HEK293T (cell line): ENCODE measurements at places on chromosomes 16 and 17.
A peak's percentile ranks its signal among the peaks of the same experiment; 100 is the strongest.

DNA sequence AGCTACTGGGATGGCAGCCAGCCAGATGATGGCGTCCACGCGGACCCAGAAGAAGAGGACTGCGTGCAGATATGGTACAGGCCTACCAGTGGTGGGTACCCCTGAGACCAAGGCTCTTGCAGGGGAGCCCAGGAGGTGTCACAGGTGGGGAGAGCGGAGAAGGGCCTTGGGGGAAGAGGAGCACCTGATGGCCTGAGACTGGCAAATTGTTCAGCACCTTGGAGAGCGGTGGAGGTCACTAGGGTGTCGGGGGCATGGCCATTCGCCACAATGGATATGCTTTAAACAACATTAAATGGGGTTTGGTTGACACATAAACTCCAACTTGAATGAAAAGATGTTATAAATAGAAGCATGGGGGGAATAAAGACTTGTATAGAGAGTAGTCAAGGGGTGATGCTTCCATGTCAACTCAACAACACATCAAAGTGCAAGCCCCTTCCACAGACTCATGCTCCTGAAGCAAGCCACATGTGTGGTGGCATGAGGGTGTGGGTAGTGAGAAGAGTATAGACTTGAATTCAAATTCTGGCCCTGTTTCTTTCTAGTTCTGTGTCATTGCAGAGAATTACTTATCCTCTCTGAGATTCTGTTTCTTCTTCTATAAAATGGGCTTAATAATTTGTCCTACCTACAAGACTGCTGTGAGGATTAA, 22.2 kb downstream of the CLEC19A start:
- DNase-seq = no peak

DNA sequence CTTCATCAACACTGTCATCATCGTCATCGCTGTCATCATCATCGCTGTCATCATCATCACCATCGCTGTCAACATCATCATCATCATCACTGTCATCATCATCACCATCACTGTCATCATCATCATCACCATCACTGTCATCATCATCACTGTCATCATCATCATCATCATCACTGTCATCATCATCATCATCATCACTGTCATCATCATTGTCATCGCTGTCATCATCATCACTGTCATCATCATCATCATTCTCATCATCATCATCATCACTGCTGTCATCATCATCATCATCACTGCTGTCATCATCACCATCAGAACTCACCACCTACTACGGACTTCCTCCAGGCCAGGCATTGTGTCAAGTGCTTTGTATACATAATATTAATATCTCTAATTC, 160.6 kb downstream of the AIPL1 start:
- no peak for DNase-seq

DNA sequence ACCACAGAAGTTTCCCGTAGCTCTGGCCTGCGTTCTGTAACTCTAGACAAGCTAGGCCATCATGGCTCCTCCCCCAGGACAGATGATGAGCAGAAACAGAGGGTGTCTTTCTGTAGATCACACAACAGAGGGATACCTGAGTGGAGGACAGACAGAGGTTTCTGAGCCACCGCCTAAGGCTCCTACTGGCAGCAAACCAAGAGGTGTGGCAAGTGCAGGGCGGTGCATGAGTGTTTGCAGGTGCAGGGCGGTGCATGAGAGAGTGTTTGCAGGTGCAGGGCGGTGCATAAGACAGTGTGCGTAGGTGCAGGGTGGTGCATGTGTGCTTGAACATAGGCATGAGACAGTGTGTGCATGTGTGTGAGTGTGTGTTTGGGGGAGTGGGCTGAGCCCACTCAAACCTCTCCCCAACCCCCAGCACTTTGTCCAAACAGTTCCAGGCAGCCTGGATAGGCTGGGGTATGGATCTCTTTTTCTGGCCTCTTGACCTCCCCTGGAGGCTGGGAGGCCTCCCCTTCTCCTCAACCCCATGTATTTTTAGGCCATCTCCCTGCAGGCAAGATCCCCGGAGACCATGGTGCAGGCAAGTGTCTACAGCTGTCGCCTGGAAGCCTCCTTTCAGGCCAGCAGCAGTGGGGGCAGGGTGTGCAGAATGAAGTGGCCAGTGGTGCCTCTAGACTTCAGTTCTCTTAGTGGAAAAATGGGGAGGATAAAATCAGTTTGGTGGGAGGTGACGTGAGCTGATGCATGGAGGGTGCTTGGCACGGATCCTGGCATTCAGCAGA, 53.4 kb upstream of the CBX4 start:
- no peak for DNase-seq

GRCh38 chr17:81332914-81333528, 37.9 kb upstream of the SLC38A10 start:
- DNase-seq = no peak

DNA sequence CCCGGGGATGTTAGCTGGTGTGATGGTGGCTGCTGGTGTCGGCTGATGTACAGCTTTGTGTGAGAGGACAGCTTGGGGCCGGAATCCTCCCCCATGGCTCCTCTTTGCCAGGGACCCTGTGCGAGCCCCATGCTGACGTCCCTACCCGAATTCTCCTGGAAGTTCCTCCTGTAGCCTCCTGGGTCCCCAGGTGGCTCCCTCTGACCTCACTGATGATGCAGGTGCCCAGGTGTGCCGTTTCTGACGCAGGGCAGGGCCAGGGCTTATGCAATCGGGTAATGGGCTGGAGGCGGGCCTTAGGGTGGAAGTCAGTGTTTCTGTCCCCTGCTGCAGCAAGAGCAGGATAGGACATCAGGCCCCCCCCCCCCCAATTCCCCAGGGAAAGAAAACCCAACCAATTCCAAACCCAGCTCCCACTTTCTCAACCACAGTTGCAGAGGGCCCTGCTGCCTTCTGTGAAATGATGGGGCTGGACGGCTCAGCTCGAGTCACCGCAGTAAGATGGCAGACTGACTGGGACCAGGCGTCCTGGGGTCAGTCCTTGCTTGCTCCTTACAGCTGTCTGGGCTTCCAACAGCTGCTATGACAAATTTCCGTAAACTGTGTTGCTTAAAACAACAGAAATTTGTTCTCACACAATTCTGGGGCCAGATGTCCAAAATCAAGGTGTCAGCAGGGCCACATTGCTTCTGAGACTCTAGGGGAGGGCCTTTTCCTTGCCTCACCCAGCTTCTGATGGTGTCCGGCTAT, 139.0 kb upstream of the PLCG2 start:
- DNase-seq = no peak

DNA sequence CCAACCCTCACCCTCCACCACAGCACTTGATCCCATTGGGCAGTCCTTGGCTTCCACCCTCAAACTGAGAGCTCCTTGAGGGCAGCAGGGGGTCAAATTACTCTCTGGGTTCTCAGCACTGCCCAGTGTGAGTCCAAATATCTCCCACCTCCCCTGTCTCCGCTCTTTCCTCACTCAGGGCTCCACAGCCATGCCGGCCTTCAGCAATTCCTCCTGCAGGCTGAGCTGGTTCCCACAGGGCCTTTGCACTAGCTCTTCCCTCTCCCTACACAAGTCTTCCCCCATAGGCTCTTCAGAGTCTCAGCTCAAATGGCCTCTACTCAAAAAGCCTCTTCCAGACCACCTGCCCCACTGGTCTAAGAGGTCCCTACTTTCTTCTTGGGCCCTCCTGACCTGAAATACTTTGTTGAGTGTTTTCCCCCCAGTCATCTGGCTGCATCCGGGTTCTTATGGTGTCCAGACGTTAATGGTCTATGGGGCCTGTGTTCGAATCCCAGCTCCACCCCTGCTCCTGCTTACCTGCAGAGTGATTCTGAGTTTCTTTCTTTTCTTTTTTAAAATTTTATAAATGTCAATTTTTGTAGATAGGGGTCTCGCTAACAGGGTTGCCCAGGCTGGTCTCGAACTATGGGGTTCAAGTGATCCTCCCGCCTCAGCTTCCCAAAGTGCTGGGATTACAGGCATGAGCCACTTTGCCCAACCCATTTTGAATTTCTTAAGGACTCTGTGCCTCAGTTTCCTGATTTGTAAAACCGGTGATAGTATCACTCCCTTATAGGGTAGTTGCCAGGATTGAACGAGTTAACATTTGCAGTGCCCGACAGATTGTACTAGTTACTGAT, 973 bp upstream of the IL4R start:
- DNase-seq = no peak

DNA sequence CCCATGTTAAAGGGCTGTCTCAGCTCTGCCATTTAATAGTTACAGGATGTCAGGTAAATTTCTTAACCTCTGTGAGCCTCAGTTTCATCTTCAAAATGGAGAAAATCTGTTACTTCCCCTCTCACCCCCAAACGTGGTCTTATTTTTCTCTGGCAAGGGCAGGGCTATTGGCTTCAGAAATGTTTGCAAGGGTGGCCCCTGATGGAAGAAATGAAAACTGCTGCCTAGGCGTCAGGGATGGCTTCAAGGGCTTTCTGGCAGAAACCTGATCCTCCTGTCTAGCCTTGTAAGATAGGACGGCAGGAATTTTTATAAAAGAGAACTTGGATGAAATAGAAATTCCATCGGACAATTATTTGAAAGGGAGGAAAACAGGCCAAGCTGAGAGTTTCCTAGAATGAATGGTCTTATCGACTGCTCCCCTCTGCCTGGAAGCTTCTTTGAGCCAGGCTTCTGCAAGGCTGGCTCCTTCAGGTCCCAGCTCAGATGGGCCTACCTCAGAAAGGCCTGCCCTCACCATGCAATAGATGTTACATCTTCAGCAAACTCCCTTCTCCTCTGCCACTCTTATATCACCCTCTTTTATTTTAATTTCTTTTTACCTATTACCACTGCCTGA, 43.0 kb upstream of the TANGO6 start:
- peak; percentile 80 for DNase-seq

DNA sequence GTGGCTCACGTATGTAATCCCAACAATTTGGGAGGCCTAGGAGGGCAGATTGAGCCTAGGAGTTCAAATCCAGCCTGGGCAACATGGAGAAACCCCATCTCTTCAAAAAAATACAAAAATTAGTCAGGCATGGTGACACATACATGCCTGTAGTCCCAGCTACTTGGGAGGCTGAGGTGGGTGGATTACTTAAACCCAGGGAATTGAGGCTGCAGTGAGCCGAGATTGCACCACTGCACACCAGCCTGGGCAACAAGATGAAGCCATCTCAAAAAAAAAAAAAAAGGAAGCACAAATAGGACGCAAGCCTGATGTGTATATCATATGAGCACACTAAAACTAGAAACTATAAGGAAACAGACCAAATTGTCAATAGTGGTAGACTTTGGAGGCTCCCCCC, 17.1 kb upstream of the FLCN start:
- DNase-seq = no peak

GRCh38 chr17:78360371-78361224, 721 bp upstream of the SOCS3 start:
- peak; percentile 96 for DNase-seq

DNA sequence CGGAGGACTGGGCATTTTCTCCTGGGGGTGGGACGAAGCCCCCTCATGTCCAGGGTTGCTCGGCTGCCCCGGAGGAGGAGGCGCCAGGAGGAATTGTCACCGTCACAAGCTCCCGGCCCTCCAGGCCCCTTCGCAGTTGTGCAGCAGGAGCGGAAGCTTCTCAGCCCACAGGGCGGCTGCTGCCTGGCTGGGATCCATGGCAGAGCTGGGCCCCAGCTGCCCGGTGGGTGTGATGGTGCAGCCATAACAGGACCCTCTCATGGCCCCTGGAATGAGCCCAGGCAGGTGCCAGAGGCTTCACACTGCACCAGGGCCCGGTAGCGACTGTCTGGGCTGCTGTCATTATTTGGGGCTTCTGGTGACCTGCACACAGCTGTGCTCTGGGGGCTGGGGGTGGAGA, 54.9 kb upstream of the GNG13 start:
- DNase-seq = no peak

GRCh38 chr16:84179612-84180320, 7.1 kb downstream of the TAF1C start:
- no peak for DNase-seq

DNA sequence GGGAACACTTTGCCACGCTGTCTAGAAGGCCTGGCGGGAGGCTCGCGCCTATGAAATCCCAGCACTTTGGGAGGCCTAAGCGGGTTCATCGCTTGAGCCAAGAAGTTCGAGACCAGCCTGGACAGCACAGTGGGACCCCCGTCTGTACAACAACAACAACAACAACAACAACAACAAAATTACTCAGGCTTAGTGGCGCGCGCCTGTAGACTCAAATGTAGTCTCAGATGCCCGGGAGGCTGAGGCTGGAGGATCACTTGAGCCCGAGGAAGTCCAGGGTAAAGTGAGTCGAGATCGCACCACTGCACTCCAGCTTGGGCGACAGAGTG, 297 bp upstream of the SLFN13 start:
- no peak for DNase-seq
